ENCODE measurements at places on chromosomes 3 and 15. TPM values are rescaled to one million over a fixed set of nuclear protein-coding genes. Genes with fewer than 3 reads are reported as not detected.

GRCh38 chr15:70179309-70179892, 81.7 kb upstream of the TLE3 start:
- no peaks in the 10 kb centered on the region for H3K4me1 ChIP-seq
- H3K4me3 ChIP-seq, result no peak overlapping the region
- no peak for DNase-seq
- no peaks in the 10 kb centered on the region for H3K36me3 ChIP-seq

GRCh38 chr3:152094406-152094805, 174.3 kb upstream of the MBNL1 start:
- no peaks in the 10 kb centered on the region for H3K4me1 ChIP-seq
- no peak for DNase-seq
- no peak overlapping the region for H3K27ac ChIP-seq
- no peak overlapping the region for H3K4me3 ChIP-seq
- no peaks in the 10 kb centered on the region for H3K27me3 ChIP-seq

GRCh38 chr15:48472756-48473155, 141.5 kb downstream of the DUT start:
- DNase-seq, result peak; percentile 53
- H3K27ac ChIP-seq, result peak overlapping the region; percentile 71
- H3K27me3 ChIP-seq, result no peaks in the 10 kb centered on the region
- H3K36me3 ChIP-seq, result no peaks in the 10 kb centered on the region
- H3K4me1 ChIP-seq, result peaks cover 14% of the 10 kb centered on the region

The TNFSF10 gene
- total RNA-seq, result 1.2 TPM

The SLC38A3 gene
- 3.3 TPM for total RNA-seq

The EPHB3 gene
- total RNA-seq, result 23.1 TPM

All from PC-3 (cell line).